ENCODE measurements at places on chromosomes 6 and 20. TPM values are rescaled to one million over a fixed set of nuclear protein-coding genes. Genes with fewer than 3 reads are reported as not detected.

DNA sequence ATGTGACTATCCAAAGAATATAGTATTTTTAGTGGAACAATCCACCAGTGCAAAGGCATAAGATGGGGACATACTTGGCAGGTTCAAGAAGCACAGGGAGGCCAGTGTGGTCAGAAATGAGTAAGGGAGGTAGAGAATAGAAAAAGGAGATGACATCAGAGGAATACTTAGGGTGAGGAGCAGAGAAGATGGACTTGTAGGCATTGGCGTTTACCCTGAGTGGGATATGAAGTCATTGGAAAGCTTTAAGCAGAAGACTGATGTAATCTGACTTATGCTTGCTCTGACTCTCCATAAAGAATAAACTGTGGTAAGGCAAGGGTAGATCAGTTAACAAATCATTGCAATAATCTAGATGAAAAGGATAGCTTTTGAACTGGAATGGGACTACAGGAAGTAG is 228.7 kb downstream of the GJA1 start:
- no peaks in the 10 kb centered on the region for H3K27me3 ChIP-seq
- no peaks in the 10 kb centered on the region for H3K4me1 ChIP-seq
- H3K4me3 ChIP-seq, result no peak overlapping the region
- DNase-seq, result no peak
- H3K36me3 ChIP-seq, result no peaks in the 10 kb centered on the region

DNA sequence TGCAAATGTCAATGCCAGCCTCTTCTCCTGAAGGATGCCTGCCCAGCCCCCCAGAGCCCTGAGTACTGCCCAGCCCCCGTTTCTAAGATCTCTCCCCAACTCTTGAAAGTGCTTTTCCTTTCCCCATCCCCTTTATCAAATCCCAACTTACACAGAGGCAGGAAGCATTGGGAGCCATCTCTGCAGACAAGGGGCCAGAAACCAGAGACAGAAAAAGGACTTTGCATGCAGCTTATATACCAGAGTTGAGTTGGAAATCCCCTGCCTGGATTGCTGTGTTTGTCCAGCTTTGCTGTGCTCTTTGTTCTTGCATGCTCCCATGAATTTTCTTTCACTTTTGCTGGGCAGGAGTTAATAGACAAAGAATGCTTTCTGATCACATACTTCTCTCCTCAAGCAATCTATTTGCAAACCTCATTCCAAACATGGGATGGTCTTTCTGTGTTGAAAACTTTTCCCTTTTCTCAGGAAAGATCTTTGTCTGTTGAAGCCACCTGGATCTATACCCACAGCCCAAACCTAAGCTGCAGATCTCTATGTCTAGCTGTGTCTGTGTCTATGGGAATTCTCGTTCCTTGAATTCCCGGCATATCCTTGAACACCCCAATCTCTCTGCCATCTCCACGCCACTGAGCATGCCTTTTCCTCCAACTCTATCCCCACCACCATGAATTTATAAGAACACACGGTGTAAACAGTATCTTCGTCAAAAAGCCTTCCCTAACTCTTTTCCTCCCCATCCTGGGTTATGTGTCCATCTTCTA is at the start of gene UBD:
UBD (minus strand) TSS at position 209 of the 764 bp plus-strand sequence; CDS start at position 178, 31 bp downstream.
- H3K4me3 ChIP-seq, result peak within 1 kb of the TSS; percentile 21
- no peaks in the 10 kb centered on the region for H3K36me3 ChIP-seq
- no peak within 1 kb of the TSS for H3K27ac ChIP-seq
- H3K27me3 ChIP-seq, result no peaks in the 10 kb centered on the region
- H3K4me1 ChIP-seq, result no peaks in the 10 kb centered on the region

- H3K36me3 ChIP-seq, result no peaks in the 10 kb centered on the region
- H3K4me1 ChIP-seq, result no peaks in the 10 kb centered on the region
- no peak overlapping the region for H3K27ac ChIP-seq
- H3K4me3 ChIP-seq, result no peak overlapping the region
Measured at GRCh38 chr6:33971580-33971979, 167.8 kb upstream of the MLN start.

DNA sequence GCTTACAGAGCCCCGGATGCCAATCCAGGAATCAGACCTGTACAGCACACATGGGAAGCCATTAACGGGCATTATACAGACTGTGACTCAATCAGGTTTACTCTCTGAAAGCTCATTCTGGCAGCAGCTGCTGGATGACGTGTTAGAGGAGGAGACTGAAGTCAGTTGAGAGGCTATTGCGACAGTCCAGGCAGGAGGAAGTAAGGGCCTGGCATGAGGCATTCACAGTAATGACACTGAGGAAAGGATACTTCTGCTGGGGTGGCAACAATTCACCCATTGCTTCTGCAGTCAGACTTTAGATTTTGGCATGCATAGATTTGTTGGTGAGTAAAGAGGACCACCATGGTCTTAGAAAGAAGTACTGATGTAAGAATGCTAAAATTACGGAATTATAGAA is 151.0 kb upstream of the HEY2 start:
- H3K27ac ChIP-seq, result no peak overlapping the region
- no peaks in the 10 kb centered on the region for H3K4me1 ChIP-seq
- H3K27me3 ChIP-seq, result no peaks in the 10 kb centered on the region
- H3K4me3 ChIP-seq, result no peak overlapping the region
- DNase-seq, result no peak

DNA sequence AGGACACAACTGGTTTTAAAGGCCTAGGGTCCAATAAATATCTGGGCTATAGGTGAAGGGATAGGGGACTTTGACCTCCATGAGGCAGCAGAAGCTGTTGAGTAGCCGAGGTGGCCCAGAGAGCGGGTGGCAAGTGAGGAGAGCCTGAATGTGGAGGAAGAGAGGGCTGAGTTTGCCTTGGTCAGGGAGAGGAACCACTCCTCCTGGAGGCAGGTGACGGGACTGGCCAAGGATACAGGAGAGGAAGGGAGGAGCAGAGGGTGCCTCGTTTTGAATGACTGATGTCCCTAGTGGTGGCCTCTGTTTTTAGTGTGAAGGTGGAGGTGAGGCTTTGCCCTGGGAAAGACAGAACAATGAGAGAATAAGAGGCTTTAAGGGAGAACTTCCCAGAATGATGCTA is 19.1 kb upstream of the AAR2 start:
- no peak overlapping the region for H3K4me3 ChIP-seq
- no peaks in the 10 kb centered on the region for H3K4me1 ChIP-seq
- no peak overlapping the region for H3K27ac ChIP-seq
- no peaks in the 10 kb centered on the region for H3K36me3 ChIP-seq
- DNase-seq, result no peak

GRCh38 chr6:146946559-146946958 is 257.7 kb upstream of the STXBP5 start:
- no peaks in the 10 kb centered on the region for H3K27me3 ChIP-seq
- no peak overlapping the region for H3K4me3 ChIP-seq
- H3K27ac ChIP-seq, result no peak overlapping the region
- H3K36me3 ChIP-seq, result no peaks in the 10 kb centered on the region
- DNase-seq, result no peak
- H3K4me1 ChIP-seq, result no peaks in the 10 kb centered on the region

DNA sequence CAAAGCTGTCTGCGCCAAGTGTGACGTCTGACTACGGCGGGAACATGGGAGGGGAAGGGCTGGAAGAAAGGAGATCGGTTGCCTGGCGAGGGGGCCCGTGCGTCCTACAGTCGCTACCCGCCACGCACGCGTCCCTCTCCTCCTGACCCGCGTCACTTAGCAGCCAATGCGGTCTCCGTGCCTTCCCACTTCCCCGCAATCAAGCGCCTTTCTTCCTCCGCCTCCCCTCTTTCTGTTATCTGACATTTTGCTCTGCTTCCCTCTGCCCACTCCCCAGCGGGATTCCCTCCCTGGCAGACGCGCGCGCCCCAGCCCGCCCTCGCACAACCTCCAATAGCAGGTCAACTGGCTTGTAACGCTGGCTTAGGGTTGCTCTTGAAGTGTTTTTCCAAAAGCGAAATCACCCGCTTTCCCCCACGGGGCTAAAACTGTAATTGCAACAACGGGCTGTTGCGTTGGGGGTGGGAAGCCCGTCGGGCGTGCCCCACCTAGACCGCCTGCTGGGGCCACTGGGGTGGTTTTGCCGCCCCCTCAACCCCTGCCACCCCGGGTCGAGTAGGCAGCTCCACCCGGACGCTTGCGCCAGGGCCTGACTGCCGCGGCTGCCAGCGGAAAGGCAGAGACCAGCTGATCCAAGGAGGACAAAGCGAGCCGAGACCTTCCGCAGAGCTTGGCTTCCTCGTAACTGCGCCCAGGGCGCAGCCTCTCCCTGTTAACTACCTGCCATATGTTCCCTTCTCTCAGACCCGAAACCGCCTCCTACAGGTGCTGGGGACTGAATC is 6.2 kb upstream of the SOX4 start:
- H3K27me3 ChIP-seq, result no peaks in the 10 kb centered on the region
- H3K36me3 ChIP-seq, result no peaks in the 10 kb centered on the region
- H3K4me1 ChIP-seq, result peaks cover 10% of the 10 kb centered on the region
- DNase-seq, result peak; percentile 67
- peak overlapping the region; percentile 84 for H3K27ac ChIP-seq

DNA sequence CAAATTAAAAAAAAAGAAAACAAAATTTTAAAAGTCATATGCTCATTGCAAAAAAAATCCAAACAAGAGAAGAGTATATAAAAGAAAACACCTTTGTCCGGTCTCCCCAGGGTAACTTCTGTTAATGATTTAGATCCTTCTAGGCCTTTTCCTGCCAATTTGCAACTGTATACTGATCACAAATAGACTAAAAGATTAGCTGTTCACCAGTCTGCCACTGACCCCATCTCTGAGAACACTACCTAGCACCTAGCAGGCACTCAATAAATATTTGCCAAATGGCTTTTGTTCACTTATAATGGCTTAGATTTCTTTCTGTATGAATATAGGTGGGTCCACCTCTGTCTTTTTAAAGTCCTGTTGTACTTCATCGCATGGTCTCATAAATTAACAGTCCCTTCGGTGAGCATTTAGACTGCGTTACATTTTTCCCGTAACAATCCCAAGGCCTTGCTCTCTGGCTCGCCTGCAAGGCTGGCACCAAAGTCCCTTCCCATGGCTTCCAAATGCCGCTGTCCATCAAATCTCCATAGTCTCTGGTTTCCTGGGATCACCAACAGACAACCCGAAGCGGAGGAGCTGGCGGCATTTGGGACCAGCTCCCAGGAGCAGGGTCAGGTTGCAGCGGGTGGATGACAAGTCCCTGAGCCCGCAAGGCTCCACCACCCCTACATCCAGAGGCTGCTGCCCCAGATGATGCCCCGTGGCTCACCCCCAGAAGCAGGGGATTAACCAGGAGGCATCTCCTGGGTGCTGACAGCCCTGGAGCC is 11.8 kb downstream of the JPH2 start:
- H3K27me3 ChIP-seq, result no peaks in the 10 kb centered on the region
- no peak overlapping the region for H3K4me3 ChIP-seq
- no peak overlapping the region for H3K27ac ChIP-seq
- no peaks in the 10 kb centered on the region for H3K36me3 ChIP-seq
- H3K4me1 ChIP-seq, result no peaks in the 10 kb centered on the region

DNA sequence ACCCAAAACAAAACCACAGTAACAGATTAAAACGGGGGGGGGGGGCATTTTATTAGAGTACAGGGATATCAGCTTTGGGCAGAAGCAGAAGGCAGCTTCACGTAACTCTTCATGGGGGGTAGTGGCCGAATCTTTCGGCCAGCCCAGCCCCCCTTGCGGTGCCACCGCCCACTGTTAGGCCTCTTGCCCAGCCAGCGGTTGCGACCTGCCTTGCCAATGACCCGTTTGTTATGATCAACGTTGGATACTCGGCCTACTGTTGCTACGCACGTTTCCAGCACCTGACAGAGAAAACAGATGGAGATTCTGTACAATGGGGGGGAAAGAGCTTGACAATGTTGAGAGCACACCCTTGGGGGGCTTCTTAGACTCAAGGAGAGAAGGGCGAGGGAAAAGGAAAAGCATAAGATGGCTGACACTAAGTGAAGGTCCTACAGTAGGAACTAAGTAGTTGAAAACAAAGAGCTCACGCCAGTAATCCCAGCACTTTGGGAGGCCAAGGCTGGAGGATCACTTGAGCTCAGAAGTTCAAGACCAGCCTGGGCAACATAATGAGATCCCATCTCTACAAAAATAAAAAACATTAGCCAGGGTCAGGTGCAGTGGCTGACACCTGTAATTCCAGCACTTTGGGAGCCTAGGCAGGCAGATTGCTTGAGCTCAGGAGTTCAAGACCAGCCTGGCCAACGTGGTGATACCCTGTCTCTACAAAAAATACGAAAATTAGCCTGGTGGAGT is 724 bp upstream of the CUL7 start:
- peak overlapping the region; percentile 84 for H3K4me3 ChIP-seq
- no peaks in the 10 kb centered on the region for H3K27me3 ChIP-seq
- H3K36me3 ChIP-seq, result no peaks in the 10 kb centered on the region

DNA sequence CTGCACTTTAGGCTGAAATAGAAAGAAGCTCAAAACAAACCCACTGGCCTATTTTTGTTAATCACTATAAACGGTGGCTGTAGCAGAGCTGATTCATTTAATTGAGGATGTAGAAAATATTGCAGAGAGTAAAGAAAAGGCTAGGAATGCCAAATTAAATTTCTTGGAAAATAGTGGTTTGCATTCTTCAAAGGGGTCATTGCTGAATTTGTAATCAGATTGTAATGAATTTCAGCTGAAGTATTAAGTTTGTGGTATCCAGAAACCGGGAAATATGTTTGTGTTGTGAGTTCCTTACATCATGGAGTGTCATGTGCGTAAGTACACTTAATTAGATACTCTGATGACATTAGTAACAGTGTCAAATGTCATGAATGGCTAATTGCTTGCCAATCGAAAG is 203.0 kb downstream of the SAMD5 start:
- no peak overlapping the region for H3K4me3 ChIP-seq
- no peaks in the 10 kb centered on the region for H3K27me3 ChIP-seq
- no peaks in the 10 kb centered on the region for H3K36me3 ChIP-seq

- H3K4me1 ChIP-seq, result no peaks in the 10 kb centered on the region
- no peak for DNase-seq
- H3K27me3 ChIP-seq, result no peaks in the 10 kb centered on the region
- no peaks in the 10 kb centered on the region for H3K36me3 ChIP-seq
- H3K4me3 ChIP-seq, result no peak overlapping the region
Measured at GRCh38 chr6:145044641-145045246, 690.6 kb downstream of the EPM2A start.

DNA sequence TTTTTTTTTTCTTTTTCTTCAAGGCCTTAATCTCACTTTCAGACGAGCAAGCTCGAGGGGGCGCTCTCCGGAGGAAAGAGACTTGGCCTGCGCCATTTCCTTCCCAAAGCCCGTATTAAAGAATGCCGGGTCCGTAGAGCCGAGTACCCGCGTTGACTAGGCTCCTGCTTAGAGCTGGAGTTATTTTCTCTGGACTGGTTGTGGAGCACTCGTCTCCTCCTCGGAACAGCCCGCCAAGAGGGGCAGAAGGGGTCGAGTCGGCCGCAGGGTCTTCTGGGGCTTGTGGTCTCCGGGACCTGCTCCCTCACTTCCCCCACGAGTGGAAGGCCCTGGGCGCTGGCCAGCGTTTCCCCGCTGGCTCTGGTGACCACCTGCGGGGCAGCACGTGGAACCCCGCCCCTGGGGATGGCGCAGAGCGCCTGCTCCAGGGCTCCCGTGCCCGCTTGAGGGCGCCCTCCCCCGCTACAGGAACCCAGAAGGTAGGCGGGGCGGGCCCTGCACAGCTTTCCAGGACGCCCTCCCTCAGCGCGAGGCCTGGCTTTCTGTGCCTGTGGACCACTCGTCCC is 2.7 kb upstream of the MEI4 start:
- H3K4me3 ChIP-seq, result peak overlapping the region; percentile 29
- H3K27me3 ChIP-seq, result no peaks in the 10 kb centered on the region
- DNase-seq, result peak; percentile 84
- no peaks in the 10 kb centered on the region for H3K4me1 ChIP-seq
- peak overlapping the region; percentile 67 for H3K27ac ChIP-seq

GPLD1 gene
- total RNA-seq, result 15.6 TPM

TP53TG5 gene
- total RNA-seq, result 6.4 TPM

CRIP3 gene
- total RNA-seq, result 13.4 TPM

PRDM13 gene
- 1.0 TPM for total RNA-seq

PERP gene
- total RNA-seq, result 7.0 TPM

DSE gene
- total RNA-seq, result 49.3 TPM
